Bronchial smooth muscle cell (primary cell): ENCODE measurements at places on chromosomes 11 and 22. TPM values are rescaled to one million over a fixed set of nuclear protein-coding genes. Genes with fewer than 3 reads are reported as not detected.

Gene AIP
- 138 and 208 TPM in 2 replicates for total RNA-seq

Gene CDHR5
- total RNA-seq: not detected in 2 replicates

Gene OR52E8
- not detected in 2 replicates for total RNA-seq

Gene SYNGR1
- total RNA-seq: 5.4 and 10.0 TPM in 2 replicates

Gene OR2AG2
- total RNA-seq: 0.16 TPM in 1 of 2 replicates, not detected in the other
